ENCODE measurements at places on chromosomes 3 and 15. TPM values are rescaled to one million over a fixed set of nuclear protein-coding genes. Genes with fewer than 3 reads are reported as not detected.
A peak's percentile ranks its signal among the peaks of the same experiment; 100 is the strongest.

DNA sequence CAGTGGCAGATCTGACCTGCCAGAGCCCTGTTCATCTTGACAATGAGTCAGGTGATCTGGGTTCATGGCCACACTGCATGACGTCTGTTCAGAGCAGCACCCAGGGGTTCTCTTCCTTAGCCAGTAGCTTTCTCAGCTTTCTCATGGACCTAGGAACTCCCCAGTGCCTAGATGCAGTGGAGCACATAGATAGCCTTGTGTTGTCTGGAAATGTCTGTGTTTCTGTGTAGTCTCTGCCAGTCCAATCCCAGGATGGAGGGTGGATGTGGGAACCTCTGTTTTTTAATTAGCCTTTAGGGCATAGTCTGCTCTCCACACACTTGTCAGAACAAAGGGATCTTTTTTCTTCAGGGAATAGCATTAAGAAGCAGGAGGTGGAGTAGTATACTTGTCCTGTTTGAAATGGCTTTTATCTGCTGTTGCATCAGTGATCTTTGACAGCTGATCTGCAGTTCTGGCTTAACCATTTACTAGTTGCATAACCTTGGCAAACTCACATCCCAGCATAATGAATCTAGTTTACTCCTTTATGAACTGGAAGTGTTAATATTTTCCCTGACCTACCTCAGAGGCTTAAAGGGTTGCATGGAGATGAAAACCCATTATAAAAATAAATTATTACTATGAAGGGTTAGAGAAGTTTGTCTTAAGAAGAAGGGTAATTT, 16.1 kb upstream of the CACNA1D start:
- no peak for DNase-seq

The SNUPN gene
- total RNA-seq = 30.4 TPM

- peak; percentile 89 for DNase-seq
These were observed 1.8 kb downstream of the TLNRD1 start for GRCh38 chr15:81002331-81003096.

- DNase-seq = peak; percentile 81
These were observed 4.9 kb downstream of the KLHL40 start for GRCh38 chr3:42690191-42690590.

The ACTC1 gene
- not detected for total RNA-seq

DNA sequence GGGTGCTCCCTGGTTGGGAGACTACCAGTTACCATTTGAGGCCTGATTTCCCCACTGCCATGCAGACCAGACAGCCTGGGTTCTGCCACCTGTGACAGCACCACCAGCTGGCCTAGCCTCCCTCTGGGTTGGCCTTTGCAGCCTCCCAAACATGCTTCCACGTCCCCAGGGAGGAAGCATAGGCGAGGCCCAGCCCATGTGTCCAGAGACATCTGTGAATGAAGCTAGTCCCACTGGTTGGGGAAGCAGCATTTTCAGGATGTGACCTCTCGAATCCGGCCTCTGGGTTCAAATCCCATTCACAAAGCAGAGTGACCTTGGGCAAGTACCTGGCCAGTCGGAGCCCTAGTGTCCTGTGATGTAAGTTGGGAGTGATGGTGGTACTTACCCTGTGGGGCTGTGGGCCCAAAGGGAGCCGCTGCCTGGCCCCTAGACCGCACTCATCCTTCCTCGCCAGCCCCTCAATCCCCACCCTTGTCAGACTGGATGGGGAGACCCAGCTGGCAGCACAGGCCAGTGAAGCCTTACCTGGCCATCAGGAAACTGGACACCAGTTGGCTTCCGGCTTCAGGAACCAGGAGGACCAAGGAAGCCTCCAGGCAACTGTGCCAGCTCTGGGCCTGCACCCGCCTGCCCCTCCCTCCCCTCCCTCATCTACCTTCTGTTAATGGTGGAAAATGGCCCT, 6.0 kb downstream of the KLF15 start:
- DNase-seq = peak; percentile 78

The AGBL1 gene
- not detected for total RNA-seq

The CNTN6 gene
- total RNA-seq = not detected

The SUSD5 gene
- total RNA-seq = 11.2 TPM

The ZBTB11 gene
- total RNA-seq = 23.3 TPM

DNA sequence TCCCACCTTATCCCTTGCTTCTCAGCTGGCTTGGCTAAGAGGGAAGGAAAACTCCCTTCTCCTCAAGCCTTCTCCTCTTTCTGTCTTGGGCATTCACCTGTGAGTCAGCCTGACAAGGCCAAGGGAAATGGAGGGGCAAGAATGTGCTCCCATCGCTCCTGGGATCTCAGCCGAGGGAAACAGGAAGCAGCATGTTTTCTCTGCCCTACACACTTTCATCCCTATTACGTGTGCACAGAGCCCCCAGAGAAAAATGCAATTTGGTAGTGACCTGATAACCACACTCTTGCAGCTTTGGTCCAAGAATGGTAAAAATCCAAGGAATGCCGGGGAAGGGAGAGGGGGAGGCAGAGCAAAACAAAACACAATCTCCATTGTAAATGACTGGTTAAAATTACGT, 32.9 kb upstream of the MTMR10 start:
- DNase-seq = peak; percentile 95

GRCh38 chr15:59688423-59688781, 718 bp downstream of the BNIP2 start:
- peak; percentile 73 for DNase-seq

DNA sequence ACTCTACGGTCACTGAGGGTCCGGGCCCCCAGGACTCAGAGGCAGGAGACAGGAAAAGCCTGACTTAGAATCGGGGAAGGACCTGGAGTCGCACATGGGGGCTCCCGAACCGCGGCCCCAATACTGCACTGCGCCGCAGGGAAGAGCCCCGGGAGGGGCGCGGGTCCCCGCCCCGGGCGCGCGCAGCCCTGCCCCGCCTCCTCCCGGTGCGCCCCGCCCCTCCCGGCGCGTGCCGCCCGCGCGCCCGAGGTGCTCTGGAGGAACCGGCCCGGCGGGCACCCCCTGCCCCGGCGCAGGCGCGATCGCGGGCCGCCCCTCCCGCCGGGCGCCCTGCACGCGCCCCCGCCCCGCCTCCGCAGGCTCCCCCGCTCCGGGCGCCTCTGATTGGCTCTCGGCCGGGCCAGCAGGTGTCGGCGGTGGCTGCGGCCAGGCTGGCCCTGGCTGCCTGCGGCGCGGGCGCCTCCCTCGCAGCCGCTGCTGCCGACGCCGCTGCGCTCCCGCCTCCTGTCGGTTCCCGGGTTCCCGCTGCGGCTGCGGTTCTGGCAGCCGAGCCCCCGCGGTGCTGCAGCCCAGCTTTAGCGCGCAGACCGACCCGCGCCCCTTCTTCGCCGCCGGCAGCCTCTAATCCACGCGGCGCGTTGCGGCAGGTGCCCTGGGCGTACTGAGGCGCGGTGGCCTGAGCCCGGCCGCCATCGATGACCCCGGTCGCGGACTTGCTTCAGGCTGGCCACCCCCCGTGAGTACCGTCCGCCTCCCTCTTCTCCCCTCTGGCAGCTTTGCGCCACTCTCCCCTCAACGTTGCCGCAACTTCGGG, at the start of gene MYRIP:
TSS of gene MYRIP (plus strand) at position 429 of the 814 bp plus-strand sequence. CDS start 91,208 bp downstream, outside the sequence.
- DNase-seq = peak; percentile 79

GRCh38 chr3:23831517-23832394, 26.0 kb downstream of the UBE2E1 start:
- DNase-seq = peak; percentile 14

DNA sequence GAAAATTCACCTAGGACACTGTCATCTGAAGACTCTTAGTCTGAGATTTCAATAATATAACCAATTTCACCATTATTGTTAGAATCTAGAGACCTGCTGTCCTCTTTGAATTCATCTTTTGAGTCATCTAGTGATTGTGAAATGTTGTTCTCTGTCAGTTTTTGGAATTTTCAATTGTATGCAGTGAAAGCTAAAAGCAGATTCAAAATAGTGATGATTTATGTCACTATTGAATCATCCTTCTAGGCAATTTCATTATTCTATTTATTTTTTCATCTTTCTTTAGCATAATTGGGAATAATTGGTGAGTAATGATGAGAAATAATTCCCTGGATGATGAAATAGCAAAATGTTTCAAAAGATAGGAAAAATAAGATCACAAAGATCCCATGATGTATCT, 101.7 kb upstream of the EIF1B start:
- DNase-seq = no peak
